ENCODE measurements at places on chromosomes 7 and 10.

GRCh38 chr7:94912085-94912484 is 4.7 kb downstream of the PPP1R9A start:
- DNase-seq = no peak
- H3K27ac ChIP-seq = no peak overlapping the region
- H3K36me3 ChIP-seq = no peaks in the 10 kb centered on the region
- H3K27me3 ChIP-seq = no peaks in the 10 kb centered on the region
- peaks cover 6% of the 10 kb centered on the region for H3K4me1 ChIP-seq
- no peak overlapping the region for H3K4me3 ChIP-seq

DNA sequence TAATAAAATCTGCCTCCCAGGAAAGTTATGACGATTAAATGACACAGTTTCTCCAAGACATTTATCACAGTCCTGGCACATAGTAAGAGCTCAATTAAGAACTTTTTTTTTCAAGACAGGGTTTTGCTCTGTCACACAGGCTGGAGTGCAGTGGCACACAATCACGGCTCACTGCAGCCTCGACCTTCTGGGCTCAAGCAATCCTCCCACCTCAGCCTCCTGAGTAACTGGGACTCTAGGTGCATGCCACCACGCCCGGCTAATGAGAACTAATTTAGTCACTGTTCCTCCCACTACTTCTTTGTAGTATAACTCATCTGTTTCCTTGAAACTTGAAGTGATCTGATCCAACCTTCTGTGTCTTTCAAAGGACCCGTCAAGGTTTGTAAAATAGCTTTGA is 42.2 kb upstream of the MXI1 start:
- no peak overlapping the region for H3K4me3 ChIP-seq
- no peaks in the 10 kb centered on the region for H3K36me3 ChIP-seq
- H3K4me1 ChIP-seq = no peaks in the 10 kb centered on the region
- DNase-seq = no peak
- H3K27me3 ChIP-seq = peaks cover 43% of the 10 kb centered on the region

DNA sequence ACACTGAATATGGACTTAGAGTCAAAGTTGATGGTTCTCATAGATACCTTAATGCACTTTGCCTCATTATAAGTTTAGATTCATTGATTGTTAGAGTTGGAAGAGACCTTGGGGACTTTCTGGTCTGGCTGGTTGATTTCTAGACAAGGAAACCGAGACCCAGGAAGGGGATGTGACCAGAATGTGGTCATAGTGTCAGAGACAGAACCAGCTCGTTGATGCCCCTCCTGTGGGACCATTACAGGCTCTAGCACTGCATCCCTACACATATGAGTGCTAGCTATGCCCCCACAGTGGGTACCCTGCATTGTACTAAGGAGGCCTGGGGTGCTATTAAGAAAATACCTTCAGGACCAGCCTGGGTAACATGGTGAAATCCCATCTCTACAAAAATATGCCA is 306.6 kb downstream of the CAMK1D start:
- H3K27ac ChIP-seq = no peak overlapping the region
- no peaks in the 10 kb centered on the region for H3K27me3 ChIP-seq
- H3K4me3 ChIP-seq = no peak overlapping the region

- DNase-seq = no peak
- no peaks in the 10 kb centered on the region for H3K36me3 ChIP-seq
- no peak overlapping the region for H3K4me3 ChIP-seq
- no peak overlapping the region for H3K27ac ChIP-seq
- H3K27me3 ChIP-seq = no peaks in the 10 kb centered on the region
Observed at GRCh38 chr7:112136271-112137008, 69.8 kb downstream of the DOCK4 start.

- peaks cover 40% of the 10 kb centered on the region for H3K4me1 ChIP-seq
- no peaks in the 10 kb centered on the region for H3K27me3 ChIP-seq
- peak; percentile 96 for DNase-seq
- H3K27ac ChIP-seq = peak overlapping the region; percentile 97
Observed at GRCh38 chr7:151599401-151600227, 79.9 kb upstream of the RHEB start.

DNA sequence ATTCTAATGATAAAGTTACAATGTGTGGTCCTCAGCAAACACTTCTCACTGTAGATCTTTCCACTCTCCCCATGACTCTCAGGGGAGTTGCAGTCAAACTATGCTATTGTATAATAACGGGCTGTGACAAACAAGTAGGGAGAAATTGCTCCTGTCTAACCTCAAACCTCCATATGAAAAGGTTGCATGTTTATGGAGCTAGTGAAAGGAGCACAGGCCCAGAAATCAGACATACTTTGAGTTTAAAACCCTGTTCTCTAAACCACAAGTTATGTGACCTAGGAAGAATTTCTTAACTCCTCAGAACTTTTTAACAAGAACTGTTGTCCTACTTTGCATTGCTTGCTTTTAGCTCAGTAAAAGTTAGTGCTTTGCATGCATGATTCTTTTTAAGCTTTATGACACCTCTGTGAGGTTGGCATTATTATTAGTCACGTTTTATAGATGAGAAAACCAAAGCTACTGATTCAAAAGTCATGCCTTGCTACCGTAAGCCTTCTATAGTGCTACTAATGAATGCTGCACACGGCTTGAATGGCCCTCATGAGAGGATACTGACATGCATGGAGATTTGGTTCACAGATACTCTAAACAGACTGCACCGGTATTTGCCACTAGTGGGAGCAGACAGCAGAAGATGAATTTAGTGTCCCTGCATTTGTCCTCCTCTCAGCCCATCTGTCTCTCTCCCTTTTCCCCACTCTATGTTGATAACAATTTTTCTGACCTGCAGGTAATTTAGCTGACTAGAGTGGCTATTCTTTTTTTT is 129.5 kb upstream of the PCGF5 start:
- no peak overlapping the region for H3K4me3 ChIP-seq
- no peak overlapping the region for H3K27ac ChIP-seq
- DNase-seq = peak; percentile 21
- H3K4me1 ChIP-seq = no peaks in the 10 kb centered on the region

DNA sequence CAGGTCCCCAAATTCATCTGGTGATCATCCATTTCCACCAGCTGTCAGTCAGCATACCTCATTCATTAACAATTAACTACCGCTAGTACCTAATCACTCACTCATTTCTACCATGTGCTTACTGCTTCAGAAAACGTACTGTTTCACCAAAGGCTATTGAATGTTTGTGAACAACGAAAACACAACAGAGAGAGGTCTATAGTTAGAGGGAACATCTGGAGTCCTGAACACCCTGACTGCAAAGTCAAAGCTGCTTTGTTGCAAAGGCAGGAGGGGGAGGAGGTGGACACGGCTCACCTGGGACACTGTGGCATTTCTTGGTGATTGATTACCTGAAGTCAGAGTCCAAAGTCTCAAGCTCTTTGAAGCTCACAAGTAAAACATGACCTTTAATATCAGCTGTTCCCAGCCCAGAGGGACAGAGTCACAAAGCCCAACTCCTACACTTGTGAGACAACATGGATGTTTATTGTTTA is 342.3 kb upstream of the ADARB2 start:
- DNase-seq = no peak
- no peak overlapping the region for H3K4me3 ChIP-seq

DNA sequence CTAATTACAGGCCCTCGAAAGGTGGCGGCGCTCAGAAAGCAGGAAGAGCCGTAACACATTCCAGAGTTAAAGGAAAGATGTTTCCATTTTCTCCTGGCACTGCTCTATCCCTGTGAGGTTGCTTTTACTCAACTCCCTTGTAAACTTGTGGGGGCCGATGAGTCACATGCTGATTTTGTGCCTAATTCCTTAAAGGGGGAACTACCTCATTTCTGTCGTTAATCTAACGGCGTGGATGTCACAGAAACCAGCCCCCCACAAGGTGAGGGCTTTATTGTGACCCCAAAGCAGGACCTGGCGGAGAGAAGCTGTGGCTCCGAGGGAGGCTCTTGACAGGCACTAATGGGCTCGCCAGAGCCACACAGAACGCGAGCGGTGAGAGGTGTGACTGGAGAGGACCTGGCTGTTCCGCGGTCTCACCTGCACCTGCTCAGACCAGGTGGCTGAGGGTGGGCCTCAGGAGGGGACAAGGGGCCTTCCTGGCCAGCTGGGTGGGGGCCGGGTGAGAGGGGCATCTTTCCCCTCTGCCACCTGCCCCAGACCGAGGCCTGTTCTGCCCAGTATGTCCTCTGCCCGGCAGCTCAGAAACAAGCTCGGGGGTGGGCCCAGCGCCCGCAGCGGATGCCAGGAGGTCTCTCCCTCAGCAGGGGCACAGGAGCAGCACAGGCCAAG is 50.9 kb downstream of the CALML3 start:
- H3K27me3 ChIP-seq = no peaks in the 10 kb centered on the region
- peaks cover 18% of the 10 kb centered on the region for H3K4me1 ChIP-seq
- peak overlapping the region; percentile 26 for H3K27ac ChIP-seq
- no peaks in the 10 kb centered on the region for H3K36me3 ChIP-seq
- no peak overlapping the region for H3K4me3 ChIP-seq

GRCh38 chr7:2409745-2410414 is 6.5 kb downstream of the CHST12 start:
- no peak overlapping the region for H3K4me3 ChIP-seq
- H3K27ac ChIP-seq = no peak overlapping the region
- H3K4me1 ChIP-seq = peaks cover 9% of the 10 kb centered on the region
- H3K27me3 ChIP-seq = no peaks in the 10 kb centered on the region
- no peaks in the 10 kb centered on the region for H3K36me3 ChIP-seq

- peak overlapping the region; percentile 13 for H3K27ac ChIP-seq
- no peaks in the 10 kb centered on the region for H3K27me3 ChIP-seq
- peak; percentile 65 for DNase-seq
- peaks cover 25% of the 10 kb centered on the region for H3K4me1 ChIP-seq
Observed at GRCh38 chr10:95217476-95217875, 23.4 kb downstream of the ACSM6 start.
